ENCODE measurements at places on chromosomes 11 and 22.

DNA sequence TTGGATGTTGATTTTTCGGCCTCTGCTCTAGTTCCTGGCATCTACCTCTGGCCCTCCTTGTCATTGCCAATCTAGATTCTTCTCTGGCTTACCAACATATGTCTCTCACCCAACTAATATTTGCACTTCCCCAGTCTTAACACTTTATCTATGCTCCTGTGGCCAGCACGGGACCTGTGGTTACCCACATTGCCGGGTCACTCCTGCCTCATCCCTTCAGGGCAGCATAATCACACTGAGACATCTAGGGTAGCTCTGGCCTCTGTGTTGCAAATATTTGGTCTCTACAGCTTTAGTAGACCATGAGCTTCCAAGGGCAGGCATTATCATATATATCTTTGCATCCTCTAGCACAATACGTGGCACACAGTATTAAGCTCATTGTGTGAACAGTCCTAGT, 182.0 kb upstream of the ARHGAP20 start:
- no peak for DNase-seq

DNA sequence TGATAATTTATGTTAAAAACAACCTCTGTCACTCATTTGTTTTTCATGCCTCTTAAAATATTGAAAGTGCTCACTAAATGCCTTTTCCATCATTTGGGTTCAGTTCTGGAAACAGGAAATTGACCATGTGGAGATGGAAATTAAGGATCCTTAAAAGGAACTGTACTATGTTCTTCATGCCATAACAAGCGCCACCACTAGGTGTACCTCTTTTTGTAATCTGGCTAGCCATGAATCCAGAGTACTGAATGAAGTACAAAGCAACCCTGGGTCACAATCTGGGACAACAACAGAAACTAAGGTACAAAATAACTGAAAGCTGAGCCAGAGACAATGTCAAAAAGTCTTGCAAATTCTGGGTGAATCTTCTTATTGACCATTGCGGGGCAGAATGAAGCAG, 559.1 kb downstream of the FAM181B start:
- DNase-seq, result no peak

DNA sequence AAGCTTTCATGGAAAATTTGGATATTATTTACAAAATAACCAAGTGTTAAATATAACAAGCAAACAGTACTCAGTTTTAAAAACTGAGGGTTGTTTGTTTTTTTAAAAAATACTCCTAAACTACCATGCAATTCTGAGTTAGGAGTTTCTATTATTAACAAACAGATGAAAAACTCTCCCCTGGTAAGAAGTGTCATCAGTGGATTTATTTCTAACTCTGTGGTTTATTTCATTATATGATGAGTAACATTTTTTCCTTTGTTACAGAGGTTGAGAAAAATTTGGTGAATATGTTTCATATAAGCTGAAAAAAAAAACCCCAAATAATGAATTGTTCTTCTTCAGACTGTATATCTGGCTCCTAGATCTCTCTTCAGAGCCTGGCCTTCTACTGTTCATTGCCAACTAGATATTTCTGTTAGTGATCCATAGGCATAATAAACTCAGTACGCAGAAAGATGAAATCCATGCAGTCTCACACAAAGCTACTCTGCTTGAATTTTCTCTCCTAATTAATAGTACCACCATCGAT, 29.4 kb upstream of the PDE3B start:
- DNase-seq, result no peak

- no peak for DNase-seq
These were observed 18.5 kb downstream of the DHCR7 start for GRCh38 chr11:71429701-71430100.

DNA sequence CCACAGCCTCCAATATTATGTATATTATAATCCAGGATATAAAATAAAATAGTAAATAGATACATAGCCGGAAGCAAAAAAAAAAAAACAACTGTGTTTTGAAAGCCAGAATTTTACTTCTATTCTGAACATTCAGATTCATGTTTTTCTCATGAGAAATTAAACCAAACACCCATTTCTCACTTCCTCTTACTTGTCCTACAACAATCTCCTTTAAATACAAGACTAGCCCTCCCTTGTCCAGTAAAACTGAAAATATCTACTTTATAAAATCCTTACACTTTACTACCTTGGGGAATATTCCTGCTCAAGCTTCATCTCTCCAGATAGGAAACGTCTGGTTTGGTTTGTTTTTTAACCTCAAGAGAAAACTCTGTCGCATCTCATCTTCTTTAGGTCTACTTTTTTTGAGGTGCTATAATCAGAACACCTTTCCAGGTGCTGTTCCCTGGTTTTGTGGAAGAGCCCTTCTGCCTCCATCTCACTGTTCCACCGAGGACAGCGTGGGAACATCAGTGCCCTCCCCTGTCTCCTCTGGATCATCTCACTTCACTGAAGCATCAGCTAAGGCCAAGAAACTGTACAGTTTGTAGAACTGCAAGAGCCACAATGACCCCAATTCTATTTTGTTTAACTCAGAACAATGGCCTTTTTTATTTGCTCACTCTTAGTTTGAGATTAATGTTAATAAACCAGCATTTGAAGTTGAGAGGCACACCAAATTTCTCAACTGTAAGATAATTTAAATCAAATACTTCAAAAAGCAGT, 82.0 kb upstream of the ARHGAP32 start:
- no peak for DNase-seq

- DNase-seq, result no peak
These were observed 40.6 kb downstream of the BARX2 start for GRCh38 chr11:129416080-129416820.

- peak; percentile 30 for DNase-seq
These were observed 767 bp downstream of the SLC43A1 start for GRCh38 chr11:57514538-57515331.

- DNase-seq, result no peak
These were observed 28.6 kb downstream of the ADAMTS15 start for GRCh38 chr11:130476922-130477491.

DNA sequence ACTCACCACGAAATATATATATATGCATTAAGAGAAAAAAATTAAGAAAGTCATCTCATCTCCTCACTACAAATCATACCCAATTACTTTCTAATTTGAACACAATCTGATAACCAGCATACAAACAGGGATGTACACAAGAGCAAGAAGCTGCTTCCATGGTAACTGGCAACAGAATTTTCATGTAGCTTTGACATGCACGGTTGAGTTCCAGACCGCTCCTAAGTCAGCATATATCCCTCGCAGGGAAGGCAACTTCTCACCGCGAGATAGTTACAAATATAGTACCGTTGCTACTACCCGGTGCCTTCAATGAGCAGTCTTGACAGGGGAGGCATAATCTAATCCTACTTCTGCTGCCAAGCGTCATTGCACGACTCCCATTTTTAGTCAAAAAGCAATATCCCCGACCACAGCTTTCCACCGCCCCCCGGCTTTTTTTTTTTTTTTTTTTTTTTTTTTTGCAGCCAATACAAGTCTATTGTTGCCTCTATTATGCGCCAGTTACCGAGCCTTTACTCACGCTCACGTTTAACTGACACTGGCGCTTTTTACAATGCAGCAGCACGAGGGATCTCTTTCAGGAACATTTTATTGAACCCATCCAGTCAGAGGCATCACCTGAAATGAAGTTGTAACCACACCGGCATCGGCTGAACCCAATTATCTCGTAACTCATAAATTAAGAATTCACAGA, 2.2 kb downstream of the CADM1 start:
- peak; percentile 30 for DNase-seq

- peak; percentile 51 for DNase-seq
These were observed 18.7 kb upstream of the JHY start for GRCh38 chr11:122863704-122864326.

DNA sequence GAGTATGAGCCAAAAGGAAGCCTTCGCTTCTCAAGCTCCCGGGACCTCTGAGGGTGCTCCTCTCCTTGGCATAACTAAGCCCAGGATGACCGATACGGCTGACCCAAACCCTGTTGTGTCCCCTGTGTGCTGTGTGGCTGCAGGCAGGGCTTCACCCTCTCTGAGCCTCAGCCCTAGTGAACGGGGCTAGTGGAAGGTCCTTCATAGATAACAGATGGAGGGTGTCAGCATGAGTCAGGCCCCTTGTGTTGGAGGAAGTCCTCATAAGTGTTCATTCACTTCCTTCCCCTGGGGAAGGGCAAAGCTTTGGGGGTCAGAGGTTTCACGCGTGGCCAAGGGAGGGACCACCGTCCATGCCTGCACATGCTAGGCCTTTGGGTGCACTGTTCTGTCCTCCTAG, 21.5 kb downstream of the SHISAL1 start:
- DNase-seq, result no peak

DNA sequence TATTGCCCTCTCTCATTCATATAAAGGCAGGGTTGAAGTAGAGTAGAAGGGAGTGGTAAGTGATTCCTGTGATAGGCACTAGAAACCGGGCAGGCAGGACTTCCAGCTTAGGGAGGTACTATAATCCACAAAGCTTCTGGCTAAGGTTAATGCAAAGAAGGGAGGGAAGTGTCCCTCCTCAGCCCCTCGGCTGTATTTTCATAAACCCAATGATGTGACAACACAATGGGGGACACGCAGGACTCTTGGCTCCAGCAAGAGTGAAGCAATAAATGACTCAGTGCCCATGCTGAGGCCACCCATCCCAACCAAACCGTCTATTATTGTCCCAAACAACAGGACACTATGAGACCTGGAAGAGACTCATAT, 90.7 kb downstream of the ETS1 start:
- no peak for DNase-seq

- no peak for DNase-seq
These were observed 48.1 kb upstream of the ALKBH3 start for GRCh38 chr11:43832536-43832935.

DNA sequence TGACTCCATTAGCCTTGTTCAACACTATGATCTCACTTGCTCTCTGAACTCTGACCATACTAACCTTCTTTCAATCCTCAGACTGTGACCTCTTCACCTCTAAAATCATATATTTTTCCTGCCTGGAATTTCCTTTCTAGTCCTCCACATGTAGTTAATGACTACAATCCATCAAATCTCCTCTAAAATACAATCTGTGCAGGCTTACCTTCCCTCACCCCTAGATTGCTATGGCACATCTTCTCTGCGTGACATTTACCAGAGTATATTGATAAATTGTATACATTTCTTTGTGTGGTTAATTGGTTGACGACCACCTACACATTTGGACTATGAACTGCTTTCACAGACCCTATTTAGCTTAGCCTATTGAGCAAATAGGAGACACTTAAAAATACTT, 1330.2 kb upstream of the TENM4 start:
- DNase-seq, result no peak

DNA sequence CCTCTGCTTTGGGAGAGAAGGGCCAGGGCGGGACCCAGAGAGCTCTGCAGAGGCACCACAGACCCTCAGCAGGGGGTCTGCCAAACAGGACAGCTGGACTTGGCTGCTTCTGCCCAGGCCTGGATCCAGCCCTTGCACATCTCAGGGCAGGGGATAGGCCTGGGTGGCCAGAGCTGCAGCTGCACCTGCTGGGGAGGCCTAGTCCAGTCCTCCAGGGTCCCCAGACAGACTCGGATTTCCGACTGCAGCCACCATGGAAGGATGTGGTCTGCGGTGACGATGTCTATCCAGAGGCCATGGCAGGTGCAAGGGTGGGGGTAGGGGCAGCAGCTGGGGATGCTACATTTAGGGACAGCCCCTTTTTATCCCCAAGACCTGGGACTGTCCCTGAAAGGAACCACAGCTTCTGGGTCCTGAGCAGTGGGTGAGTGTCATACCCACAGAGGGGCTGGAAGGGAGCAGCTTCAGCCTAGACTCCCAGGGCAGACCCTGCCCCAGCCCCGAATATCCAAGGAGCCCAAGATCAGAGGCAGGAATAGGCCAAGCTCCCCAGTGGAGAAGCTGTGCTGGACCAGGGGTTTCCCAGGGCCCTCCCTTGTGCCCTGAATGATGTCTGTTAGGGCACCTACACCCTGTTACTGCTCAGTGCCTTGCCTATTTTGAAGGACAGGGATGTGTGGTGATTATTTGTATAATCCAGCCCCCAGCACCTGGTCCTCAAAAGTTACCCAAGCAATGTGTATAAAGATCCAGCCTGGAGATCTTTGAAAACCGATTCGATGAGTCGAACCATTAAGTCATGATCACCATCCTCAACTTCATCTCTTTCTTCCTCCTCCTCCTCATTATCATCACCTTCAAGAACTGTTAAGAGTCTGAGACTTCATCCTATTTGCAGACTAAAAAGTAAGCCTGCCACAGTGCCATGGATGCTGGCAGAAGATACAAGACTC, 2.5 kb upstream of the IGLL5 start:
- no peak for DNase-seq

- DNase-seq, result no peak
These were observed 131.1 kb downstream of the LRRC4C start for GRCh38 chr11:41328324-41328723.

DNA sequence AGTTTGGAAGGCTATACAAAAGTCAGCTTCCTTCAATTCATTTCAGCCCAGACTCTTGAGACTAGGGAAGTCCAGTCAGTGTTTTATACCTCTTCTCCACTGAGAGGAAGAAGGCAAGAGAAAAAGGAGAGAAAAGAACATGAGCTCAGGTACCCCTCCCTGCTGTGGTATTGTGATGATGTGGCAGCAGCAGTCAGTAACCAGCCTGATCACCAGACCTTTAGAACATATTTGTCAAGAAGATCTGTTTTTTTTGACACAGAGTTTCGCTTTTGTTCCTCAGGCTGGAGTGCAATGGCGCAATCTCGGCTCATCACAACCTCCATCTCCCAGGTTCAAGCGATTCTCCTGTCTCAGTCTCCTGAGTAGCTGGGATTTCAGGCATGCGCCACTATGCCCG, 21.2 kb upstream of the RPS13 start:
- DNase-seq, result no peak

DNA sequence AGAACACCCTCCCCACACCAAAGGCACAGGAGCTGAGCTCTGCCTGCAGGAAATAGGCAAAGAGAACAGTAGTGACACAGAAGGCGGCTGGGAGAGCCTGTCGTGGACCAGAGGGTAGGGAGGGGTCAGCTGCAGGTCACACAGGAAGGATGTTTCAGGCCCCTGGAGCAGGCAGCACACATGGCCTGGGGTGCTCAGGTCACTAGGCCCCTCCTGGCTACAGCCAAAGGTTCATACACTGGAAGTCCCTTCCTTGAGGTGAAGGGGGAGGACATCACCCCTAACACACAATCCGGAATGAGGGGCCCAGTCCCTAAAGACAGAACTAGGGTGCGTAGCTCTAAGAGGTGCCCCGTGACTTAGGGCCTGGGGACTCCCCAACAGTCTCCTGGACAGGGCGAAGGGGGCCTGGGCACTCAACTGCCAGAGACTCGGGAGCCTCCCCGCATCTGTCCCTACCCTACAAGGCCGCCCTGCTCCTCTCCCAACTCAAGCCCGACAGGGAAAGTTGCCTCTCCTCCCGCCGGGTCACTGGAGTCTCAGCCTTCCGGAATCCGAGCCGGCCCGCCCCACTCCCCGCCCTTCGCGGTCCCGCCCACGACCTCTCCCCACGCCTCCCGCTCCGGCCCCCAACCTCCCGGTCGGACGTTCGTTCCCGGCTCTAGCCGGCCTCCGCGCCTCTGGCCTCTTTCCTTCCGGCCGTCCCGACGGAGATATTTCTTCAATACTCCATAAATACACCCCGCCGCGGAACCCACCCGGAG, at the start of gene CYB5R2:
CYB5R2 (minus strand) TSS at position 541 of the 764 bp plus-strand sequence. CDS start 675 bp downstream, outside the sequence.
- DNase-seq, result no peak
